GM18507 (cell line): ENCODE measurements at places on chromosomes 12 and 14.

GRCh38 chr12:121748571-121749265 is 36.2 kb downstream of the TMEM120B start:
- DNase-seq, result no peak

- no peak for DNase-seq
Observed at GRCh38 chr12:52573306-52573705, 337 bp downstream of the KRT74 start.

GRCh38 chr12:41684997-41685396 is 459.7 kb downstream of the GXYLT1 start:
- no peak for DNase-seq

DNA sequence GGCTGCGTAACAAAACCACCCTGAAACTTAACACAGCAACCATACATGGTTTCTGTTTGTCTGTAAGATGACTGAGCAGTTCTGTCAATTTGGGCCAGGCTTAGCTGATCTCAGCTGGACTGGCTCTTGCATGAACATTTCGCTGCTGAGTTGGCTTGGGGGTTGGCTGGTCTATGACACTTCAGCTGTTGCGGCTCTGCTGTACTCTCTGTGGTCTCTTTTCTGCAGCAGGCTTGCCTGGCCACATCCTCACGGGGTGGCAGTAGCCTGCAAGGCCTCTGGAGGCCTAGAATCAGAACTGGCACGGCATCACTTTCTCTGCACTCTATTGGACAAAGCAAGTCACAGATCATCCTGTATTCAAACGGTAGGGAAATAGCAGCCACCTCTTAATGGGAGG is 216.2 kb downstream of the BCL11B start:
- DNase-seq, result no peak

- DNase-seq, result no peak
Observed at GRCh38 chr12:91274916-91275315, 92.3 kb upstream of the DCN start.

GRCh38 chr12:15852383-15852782 is 29.8 kb upstream of the STRAP start:
- no peak for DNase-seq
